Left ventricle myocardium inferior (tissue), 1 donor: ENCODE measurements at places on chromosomes 5 and 9. TPM values are rescaled to one million over a fixed set of nuclear protein-coding genes. Genes with fewer than 3 reads are reported as not detected.

DNA sequence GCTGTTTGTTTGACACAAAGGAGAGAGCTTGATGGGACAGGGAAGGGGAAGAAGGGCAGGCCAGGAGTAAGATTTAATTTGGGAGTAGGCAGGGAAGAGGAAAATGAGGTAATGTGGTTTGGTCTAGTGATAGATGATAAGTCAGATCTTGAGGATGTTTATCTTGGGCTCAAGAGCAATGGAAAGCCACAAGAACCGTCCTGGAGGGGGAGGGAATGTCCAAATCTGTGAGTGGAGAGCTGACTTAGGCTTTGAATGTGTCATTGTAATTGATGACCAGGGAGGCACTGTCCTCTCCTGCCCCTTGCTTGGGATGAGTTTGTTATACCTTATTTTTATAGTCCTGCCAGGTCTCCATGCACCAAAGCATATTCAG lies 37.5 kb downstream of the MAMDC2 start:
- DNase-seq: no peak

GRCh38 chr5:56147106-56147505 lies 86.0 kb downstream of the ANKRD55 start:
- DNase-seq: no peak

GRCh38 chr5:175842506-175842905 lies 28.9 kb upstream of the CPLX2 start:
- DNase-seq: no peak

The SLC1A3 gene
- total RNA-seq: 144 TPM
